ENCODE measurements at places on chromosomes 3 and 15. TPM values are rescaled to one million over a fixed set of nuclear protein-coding genes. Genes with fewer than 3 reads are reported as not detected.

The MUC13 gene
- 2.8 TPM for polyA plus RNA-seq

GRCh38 chr15:64490598-64491259, 30.4 kb downstream of the ZNF609 start:
- no peaks in the 10 kb centered on the region for H3K27me3 ChIP-seq
- no peak overlapping the region for H3K27ac ChIP-seq
- no peaks in the 10 kb centered on the region for H3K4me1 ChIP-seq
- H3K4me3 ChIP-seq = no peak overlapping the region
- H3K36me3 ChIP-seq = no peaks in the 10 kb centered on the region

GRCh38 chr3:45010811-45011333, 15.2 kb upstream of the CLEC3B start:
- no peaks in the 10 kb centered on the region for H3K27me3 ChIP-seq
- H3K27ac ChIP-seq = no peak overlapping the region
- H3K4me3 ChIP-seq = no peak overlapping the region

DNA sequence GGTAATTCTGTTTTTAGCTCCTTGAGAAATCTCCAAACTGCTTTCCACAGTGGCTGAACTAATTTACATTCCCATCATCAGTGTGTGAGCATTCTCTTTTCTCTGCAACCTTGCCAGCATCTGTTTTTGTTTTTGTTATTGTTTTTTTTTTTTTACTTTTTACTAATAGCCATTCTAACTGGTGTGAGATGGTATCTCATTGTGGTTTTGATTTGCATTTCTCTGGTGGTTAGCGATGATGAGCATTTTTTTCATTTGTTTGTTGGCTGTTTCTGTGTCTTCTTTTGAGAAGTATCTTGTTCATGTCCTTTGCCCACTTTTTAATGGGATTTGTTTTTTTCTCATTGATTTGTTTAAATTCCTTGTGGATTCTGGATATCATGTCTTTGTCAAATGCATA, 129.7 kb upstream of the ABHD17C start:
- no peak for DNase-seq
- no peaks in the 10 kb centered on the region for H3K4me1 ChIP-seq
- H3K27me3 ChIP-seq = no peaks in the 10 kb centered on the region
- H3K36me3 ChIP-seq = no peaks in the 10 kb centered on the region
- H3K27ac ChIP-seq = no peak overlapping the region
- no peak overlapping the region for H3K4me3 ChIP-seq

DNA sequence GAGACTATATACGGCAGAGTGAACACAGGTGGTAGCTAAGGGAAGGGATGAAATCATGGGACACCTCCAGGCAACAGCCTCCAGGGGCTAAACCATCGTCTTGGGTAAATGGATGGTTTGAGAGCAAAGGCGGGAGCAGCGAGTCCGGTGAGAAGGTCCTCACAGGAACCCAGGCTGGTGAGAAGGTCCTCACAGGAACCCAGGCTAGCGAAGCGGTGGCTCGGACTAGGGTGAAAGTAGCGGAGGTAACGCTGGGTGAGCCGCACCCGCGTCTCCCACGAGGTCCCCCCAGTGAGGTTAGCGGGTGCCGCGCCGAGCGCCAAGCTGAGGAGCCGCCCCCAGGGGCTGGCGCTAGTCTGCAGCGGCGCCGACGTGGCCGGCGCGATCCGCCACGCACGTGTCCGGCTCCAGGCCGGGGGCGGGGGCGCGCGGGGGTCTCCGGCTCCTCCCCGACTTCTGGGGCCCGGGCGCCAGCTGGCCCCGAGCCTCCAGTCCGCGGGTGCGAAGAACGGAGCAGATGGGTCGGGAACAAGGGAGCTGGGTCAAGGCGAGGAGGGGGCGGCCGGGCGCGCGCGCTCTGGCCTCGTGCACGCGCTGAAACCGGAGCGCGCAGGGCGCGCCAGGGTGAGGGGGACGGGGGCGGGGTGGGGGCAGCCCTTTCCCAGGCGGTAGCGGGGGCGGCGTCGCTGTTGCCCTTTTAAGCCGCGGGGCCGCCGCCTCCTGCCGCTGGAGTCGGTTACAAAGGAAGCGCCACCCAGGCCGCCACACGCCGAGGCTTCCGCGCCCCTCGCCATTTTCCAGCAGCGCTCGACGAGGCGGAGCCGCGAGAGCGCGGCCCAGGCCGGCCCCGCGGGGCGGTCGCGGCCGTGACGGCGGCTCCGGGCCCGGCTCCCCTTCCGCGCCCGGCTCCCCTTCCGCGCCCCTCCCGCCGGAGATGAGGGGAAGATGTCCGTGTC, at the start of gene UBE2Q2:
UBE2Q2 (plus strand) TSS at position 726 of the 956 bp plus-strand sequence; CDS start at position 946, 220 bp downstream.
- H3K27me3 ChIP-seq = no peaks in the 10 kb centered on the region
- no peaks in the 10 kb centered on the region for H3K4me1 ChIP-seq
- peak; percentile 68 for DNase-seq
- no peaks in the 10 kb centered on the region for H3K36me3 ChIP-seq

- no peaks in the 10 kb centered on the region for H3K4me1 ChIP-seq
- no peak overlapping the region for H3K4me3 ChIP-seq
- H3K27ac ChIP-seq = no peak overlapping the region
- H3K27me3 ChIP-seq = no peaks in the 10 kb centered on the region
Measured at GRCh38 chr3:151468284-151468917, 7.5 kb upstream of the IGSF10 start.

DNA sequence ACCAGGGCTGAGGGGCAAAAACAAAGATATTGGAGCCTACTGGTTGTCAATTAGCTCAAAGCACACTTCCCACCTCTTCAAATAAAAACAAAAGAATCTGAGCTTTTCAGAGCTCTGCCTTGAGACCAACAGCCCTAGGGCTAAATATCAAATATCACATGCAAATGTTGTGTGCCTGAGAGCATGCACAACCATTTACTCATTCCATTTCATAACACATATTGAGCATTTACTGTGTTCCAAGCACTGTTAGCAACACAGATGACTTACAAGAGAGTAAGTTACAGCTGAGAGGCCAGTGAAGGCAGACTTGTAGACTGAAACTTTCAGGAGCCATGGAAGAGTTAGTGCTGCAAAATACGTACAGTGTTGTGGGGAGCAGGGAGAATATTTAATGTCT, 222.4 kb downstream of the CPNE4 start:
- no peak for DNase-seq
- no peak overlapping the region for H3K4me3 ChIP-seq
- H3K27me3 ChIP-seq = no peaks in the 10 kb centered on the region
- H3K4me1 ChIP-seq = no peaks in the 10 kb centered on the region
- H3K27ac ChIP-seq = no peak overlapping the region
- H3K36me3 ChIP-seq = no peaks in the 10 kb centered on the region

The SATB1 gene
- polyA plus RNA-seq = 12.6 TPM

DNA sequence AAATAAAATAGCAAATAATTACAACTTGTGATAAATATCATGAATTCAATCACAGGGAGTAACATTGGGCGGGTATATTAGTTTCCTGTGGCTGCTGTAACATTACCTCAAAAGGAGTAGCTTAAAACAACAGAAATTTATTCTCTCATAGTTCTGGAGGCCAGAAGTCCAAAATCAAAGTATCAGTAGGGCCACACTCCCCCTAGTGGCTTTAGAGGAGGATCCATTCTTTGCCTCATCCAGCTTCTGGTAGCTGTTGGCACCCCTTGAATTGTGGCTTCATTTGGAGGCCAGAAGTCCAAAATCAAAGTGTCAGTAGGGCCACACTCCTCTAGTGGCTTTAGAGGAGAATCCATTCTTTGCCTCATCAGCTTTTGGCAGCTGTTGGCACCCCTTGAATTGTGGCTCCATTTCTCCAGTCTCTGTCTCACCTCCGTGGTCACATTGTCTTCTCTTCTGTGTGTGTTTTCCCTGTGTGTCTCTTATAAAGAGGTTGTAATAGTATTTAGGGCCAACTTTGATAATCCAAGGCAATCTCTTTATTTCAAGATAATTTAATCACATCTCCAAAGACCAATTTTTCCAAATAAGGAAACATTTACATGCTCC, 3.1 kb upstream of the CFAP20DC start:
- H3K27ac ChIP-seq = no peak overlapping the region
- H3K27me3 ChIP-seq = no peaks in the 10 kb centered on the region
- H3K4me3 ChIP-seq = no peak overlapping the region
- H3K4me1 ChIP-seq = no peaks in the 10 kb centered on the region

Data from pancreas (tissue), 10 donors.